ENCODE measurements at places on chromosomes 12 and 14.

DNA sequence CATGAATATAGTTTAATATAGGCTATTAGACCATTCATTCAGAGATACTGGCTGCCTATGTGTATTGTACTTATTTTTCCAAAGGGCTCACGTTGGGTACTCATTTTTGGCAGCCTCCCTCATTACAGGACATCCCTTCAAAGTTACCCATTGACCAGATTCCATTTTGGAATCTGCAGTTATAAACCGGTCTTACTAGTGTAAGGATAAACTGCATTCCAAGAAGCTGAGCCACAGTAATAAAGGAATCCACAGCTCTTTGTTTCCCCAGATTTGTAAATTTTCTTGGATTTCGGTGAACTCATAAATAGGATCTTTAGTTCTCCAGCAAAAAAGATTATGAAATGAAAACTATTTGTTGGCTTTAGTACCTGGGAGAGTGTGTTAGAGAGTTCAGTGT is 18.9 kb upstream of the CFL2 start:
- DNase-seq, result no peak

GRCh38 chr12:26878661-26879119 is 45.7 kb upstream of the ITPR2 start:
- DNase-seq, result no peak

DNA sequence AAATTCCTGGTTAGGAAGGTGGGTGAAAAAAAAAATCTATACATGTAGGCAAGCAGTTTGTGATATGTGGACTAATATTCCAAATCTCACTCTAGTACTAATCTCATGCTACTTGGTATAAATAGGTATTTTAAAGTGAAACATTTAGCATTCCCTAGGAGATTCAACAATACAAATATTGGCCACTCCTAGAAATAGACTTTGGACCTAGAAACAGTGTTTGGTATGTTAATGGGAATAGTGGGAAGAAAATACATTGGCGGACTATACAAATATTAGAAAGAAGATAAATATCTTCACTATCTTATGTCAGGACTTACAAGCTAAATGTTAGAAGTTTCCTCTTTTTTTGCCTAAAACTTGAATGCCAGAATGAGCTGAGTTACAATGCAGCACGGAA is 28.2 kb downstream of the HIGD1C start:
- no peak for DNase-seq

DNA sequence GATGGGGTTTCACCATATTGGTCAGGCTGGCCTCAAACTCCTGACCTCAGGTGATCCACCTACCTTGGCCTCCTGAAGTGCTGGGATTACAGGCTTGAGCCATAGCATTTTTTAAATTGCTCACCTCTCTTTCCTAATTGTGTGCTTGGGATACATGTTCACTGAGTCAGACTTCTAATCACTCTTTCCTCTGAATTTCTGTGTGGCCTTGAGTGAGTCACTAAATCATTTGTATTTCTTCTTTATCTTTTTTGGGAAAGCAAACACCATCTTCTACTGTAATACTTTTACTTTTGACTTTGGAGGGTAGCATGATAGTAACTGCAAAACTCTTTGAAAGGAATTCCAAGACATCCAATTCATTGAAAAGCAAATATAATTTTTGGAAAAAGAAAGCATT is 60.8 kb downstream of the FLRT2 start:
- no peak for DNase-seq

DNA sequence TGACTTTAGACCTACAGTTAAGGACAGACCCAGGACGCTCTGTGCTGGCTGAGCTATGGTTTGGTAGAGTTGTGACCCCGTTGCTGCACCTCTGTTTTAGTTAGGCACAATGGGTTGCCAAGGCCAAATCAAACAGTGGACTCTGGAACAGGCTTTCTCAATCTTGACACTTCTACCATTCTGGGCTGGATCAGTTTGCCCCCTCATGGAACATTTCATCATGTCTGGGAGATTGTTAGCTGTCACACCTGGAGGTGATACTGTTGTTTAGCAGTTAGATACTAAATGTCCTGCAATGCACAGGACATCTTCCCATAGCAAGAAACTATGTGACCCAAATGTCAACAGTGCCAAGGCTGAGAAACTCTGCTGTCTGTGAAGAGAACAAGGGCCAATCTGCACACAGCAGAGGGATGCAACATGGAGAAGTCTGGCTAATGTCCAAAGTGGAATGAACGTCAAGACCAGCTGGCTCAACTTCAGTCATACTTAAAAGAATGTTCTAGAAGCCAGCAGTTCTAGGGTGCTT is 65.6 kb upstream of the DICER1 start:
- no peak for DNase-seq

DNA sequence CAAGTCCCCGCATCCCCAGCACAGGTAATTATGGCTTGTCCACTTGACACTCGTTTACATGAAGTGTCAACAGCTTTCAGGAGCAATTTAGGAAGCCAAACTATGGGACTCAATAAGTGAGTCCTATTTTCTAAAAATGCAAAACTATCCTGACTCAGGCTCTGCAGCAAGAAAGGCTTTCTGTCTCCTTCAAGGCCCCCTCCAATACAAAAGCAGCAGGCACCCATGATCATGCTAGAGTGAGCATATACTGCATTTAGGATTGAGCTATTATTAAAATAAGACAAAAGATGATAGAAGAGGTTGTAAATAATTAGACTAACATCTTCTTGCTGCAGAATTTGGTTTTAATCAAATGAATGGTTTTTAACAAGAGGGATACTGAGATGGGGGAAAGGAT is 3.2 kb downstream of the SIX6 start:
- DNase-seq, result no peak

DNA sequence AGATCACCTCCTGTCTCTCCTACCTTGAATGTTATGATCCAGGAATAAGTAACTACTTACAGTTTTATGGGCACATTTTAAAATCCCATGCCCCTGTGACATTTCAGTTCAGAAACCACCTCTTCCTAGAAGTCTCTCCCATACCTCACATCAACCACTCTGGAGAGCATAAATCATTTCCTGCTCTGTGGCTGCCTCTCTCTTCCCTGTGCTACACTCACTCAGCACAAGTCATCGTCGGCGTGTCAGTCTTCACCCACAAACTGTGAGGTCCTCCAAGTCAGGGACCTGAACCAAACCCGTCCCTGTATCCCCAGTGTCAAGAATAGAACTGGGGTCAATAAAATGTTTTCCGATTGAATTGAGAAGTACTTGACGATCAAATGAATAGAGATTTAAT is 863.3 kb downstream of the BCL11B start:
- DNase-seq, result no peak

DNA sequence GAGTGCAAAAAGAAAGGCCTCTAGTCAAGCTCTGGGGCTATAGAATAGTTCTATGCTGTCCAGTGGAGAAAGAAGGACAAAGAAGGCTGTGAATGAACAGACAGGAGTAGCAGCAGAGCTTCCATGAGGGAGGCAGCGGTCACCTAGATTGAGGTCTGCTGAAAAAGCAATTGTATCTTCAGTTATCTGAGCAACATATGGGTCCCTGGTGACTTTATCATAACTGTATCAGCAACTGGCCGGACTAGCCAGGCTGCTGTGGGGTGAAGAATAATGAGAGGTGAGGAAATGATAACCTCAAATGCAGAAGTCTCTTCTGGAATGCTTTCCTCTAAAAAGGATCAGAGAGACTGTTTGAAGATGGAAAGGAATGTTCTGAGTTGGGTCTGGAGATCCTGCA is 971.3 kb upstream of the TMEM132C start:
- no peak for DNase-seq

- DNase-seq, result no peak
Observed at GRCh38 chr12:40271981-40272664, 47.3 kb downstream of the LRRK2 start.

- no peak for DNase-seq
Observed at GRCh38 chr12:51901121-51901817, 6.0 kb upstream of the ACVRL1 start.

- DNase-seq, result no peak
Observed at GRCh38 chr12:51192284-51192671, 19.3 kb upstream of the TFCP2 start.

DNA sequence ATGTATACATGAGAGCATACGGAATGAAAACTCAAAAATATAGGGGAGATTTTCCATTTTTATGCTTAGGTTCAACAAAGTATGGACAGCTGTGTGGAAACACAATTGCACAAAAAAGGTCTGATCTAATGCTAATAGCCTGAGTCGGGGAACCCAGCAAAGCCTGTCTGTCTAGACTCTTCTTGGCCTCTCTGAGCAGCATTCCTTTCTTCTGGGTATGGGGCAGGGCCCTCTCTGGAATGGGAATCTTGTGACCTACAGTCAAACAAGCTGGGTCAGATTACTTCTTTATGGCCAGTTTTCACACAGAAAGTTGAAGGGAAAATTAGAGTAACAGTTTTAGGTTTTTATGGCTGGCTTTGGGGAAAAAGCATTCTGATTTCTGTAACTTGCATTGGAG is 534.0 kb upstream of the LMO3 start:
- DNase-seq, result no peak

DNA sequence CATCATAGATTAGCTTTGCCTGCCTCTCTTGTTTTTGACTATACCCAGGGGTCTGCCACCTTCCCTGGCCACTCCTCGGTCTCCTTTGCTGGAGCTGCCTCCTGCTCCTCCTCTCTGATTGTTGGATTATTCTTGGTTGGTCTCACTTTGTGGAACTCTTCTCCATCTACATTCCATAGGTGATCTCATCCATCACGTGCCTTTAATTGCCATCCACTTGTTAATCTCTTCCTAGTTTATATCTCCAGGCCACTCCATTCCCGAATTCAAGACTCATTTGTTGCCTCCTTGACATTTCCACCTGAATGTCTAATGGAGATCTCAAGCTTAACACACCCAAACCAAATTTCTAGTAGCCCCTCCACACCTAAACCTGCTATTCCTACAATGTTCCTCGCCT is 5.4 kb downstream of the POLR3B start:
- no peak for DNase-seq

- no peak for DNase-seq
Observed at GRCh38 chr14:90804292-90805083, 11.7 kb downstream of the TTC7B start.

DNA sequence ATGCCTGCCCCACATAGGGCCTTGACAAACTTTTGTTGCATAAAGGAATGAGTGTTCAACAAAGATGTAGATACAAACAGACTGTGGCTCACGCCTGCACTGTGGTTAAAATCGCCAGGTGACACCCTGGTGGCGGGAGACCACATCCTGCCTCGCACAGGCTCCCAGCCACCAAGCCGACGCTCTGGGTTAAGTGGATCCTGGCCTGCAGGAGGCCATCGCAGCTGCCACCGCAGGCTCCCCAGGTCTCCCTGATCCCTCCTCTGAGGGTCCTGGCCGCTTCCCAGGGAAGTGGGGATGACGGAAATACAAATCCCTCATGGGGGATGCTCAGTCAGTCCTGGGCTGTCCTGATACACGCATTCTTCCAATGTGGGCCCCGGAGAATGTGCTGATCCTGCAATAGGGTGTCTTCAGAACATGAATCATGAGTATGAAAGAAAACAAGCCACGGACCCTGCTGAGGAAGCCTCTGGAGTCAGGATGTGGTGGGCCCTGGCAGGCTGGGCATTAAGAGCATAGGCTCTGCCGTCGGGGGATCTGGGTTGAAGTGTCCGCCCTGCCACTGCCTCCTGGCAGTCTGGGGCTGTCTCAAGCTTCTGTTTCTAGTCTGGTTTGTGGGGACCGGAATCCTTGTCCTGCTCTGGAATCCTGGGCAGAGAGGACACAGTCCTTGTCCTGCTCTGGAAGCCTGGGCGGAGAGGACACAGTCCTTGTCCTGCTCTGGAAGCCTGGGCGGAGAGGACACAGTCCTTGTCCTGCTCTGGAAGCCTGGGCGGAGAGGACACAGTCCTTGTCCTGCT is 53.5 kb upstream of the BEGAIN start:
- peak; percentile 46 for DNase-seq

- DNase-seq, result no peak
Observed at GRCh38 chr14:21248338-21248737, 20.9 kb downstream of the HNRNPC start.

DNA sequence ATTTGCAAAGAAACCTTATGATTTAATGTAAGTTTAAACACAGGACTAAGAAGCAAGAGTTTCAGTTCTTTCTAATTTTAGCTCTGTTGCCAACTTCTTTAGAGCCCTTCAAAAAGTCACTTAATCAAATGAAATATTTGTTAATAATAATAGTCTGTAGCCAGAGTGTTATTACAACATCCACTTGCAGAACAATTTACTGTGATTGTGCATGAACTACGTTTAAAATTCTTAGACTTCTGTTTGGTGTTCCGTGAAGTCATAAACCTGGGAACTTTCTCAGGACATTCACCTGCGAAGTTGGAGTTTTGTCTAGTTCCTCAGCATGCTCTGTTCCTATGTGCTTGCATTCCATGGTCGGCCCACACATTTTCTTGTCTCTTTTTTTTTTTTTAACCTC is 244.0 kb upstream of the AVPR1A start:
- DNase-seq, result no peak

GRCh38 chr12:124738636-124739467 is 124.8 kb downstream of the SCARB1 start:
- no peak for DNase-seq

GRCh38 chr14:48974994-48975393 is 611.2 kb downstream of the RPS29 start:
- DNase-seq, result no peak

- DNase-seq, result no peak
Observed at GRCh38 chr14:23485326-23485725, 15.8 kb downstream of the NGDN start.

DNA sequence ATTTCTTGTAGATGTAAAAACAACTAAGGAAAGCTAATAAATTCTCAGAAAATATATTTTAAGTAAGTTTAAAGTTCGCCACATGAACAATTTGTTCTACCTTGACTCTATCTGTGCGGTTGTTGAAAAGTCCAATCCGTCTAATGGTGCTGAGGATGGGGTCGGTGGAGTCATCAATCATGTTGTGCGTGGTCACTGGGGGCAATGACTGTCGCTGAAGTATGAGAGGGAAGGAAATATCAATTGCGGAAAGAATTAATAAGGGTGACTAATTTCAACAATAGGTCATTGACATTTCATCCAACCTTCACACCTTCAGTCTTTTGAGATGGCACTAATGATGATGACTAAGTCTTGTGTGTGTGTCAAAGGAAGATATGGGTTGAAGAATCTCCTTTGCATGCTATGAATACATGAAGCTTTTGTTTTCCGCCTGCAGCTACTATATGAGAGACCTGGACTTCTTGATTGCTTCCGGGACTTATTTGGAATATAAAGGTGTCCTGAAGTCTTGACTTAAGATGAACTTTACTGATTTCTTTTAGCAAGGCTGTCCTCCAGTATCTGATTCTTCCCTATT is 32.1 kb downstream of the SPX start:
- no peak for DNase-seq

DNA sequence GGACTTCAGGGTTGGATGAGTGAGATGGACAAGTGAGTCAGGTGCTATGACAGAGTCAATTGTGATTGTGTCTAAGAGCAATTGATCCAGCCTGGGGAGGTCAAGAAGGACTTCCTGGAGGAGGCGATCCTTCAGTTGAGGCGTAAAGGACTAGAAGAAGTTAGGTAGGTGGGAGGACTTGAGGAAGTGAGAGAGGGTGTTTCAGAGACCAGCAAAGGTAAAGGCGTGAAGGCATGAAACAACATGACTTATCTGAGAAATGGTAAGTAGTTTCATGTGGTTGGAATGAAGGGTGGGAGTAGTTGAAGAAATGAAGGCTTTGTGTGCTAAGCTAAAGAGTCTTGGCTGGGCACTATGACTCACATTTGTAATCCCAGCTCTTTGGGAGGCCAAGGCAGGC is 48.9 kb upstream of the PPP1CC start:
- no peak for DNase-seq

Measured in AML-193 (cell line).